Cardiac ventricle fibroblast (primary cell): ENCODE measurements at places on chromosomes 12 and 14. TPM values are rescaled to one million over a fixed set of nuclear protein-coding genes. Genes with fewer than 3 reads are reported as not detected.

Gene OR4K17
- not detected in 2 replicates for total RNA-seq

Gene CLEC2D
- 1.1 and 2.3 TPM in 2 replicates for total RNA-seq

Gene TARBP2
- total RNA-seq, result 26.5 and 32.2 TPM in 2 replicates

Gene SMOC1
- 0.64 and 1.8 TPM in 2 replicates for total RNA-seq

Gene AQP2
- total RNA-seq, result 0.31 TPM in 1 of 2 replicates, not detected in the other

Gene ACSM4
- total RNA-seq, result not detected in 2 replicates

Gene STAC3
- total RNA-seq, result 0.20 and 3.1 TPM in 2 replicates

Gene ATP23
- total RNA-seq, result 3.9 and 10.9 TPM in 2 replicates

Gene PRKAG1
- 71.5 and 71.6 TPM in 2 replicates for total RNA-seq

Gene FLVCR2
- 3.7 and 4.6 TPM in 2 replicates for total RNA-seq

Gene ESRRB
- total RNA-seq, result 0.19 TPM in 1 of 2 replicates, not detected in the other
